ENCODE measurements at places on chromosomes 11 and 22.

DNA sequence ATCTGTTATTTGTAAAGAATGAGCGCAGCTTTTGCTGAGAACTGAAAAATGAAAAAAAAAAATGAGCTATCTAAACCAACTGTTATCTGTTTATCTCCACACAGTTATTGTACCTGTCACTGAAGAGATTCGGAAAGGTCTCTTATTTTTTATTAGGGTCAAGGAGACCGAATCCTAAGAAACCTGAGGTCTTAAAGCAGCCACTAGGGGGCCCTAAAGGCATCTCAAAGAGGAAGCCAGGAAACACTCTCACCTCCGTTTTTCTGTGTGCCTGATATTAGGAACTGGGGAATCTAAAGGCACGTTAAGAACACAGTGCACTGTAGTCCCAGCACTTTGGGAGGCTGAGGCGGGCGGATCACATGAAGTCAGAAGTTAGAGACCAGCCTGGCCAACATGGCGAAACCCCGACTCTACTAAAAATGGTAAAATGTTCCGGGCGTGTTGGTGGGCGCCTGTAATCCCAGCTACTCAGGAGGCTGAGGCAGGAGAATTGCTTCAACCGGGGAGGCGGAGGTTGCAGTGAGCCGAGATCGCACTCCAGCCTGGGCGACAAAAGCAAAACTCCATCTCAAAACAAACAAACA, 3.5 kb upstream of the LARGE1 start:
- peak; percentile 32 for DNase-seq

- no peak for DNase-seq
Observed at GRCh38 chr11:45663486-45664375, 1.7 kb downstream of the CHST1 start.

GRCh38 chr11:111331711-111332479, 33.5 kb downstream of the POU2AF3 start:
- no peak for DNase-seq

- DNase-seq, result no peak
Observed at GRCh38 chr22:17905445-17905844, 118.9 kb downstream of the MICAL3 start.

GRCh38 chr11:5624489-5625279, at the start of gene TRIM34:
TSS of gene TRIM34 (plus strand) at chr11:5625001. CDS start at chr11:5632332, 7,331 bp downstream.
- DNase-seq, result no peak

GRCh38 chr11:33515347-33515746, 185.3 kb downstream of the C11orf91 start:
- no peak for DNase-seq

DNA sequence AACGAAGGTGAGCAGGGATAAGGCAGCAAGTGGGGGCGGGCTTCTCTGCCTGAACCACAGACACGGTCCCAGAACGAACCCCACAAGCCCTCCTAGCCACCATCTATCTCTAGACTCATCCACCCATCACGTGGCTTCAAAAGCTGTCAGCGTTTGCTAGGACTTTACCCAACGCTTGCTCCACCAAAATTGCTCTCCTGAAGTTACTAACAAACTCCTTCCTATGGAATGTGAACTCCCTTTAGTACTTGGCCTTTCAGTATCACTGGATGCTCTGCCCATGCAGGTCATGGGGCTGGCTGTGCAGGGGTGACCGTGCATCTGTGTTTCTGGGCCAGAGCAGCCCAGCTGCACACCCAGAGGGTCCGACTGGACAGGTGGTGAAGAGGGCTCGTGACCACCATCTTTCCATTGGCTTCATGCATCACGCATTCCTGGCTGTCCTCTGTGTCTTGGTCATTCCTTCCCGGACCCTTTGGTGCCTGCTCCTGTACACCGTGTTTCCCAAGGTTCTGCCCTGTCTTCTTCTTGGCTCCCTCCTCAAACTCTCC, 85.1 kb downstream of the MYO7A start:
- DNase-seq, result no peak

DNA sequence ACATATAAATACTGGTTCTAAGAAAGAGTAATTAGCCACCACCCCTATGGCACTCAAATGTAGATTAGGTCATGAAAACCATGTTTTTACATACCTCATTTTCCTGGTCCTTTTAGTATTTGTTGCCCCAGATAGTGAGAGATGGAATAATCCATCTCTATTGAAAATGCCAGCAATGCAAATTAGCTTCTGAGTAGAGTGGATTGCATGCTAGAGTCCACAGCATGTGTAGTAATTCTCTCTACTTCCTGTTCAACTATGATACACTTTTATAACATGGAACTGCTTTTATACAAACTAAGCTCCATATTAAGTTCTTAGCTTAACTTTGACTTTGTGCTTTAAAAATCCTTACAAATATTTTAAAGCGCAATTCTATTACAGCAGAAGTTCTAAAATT, 73.2 kb downstream of the TRPC6 start:
- no peak for DNase-seq

GRCh38 chr22:29023172-29023796, 38.3 kb downstream of the C22orf31 start:
- no peak for DNase-seq

GRCh38 chr11:65776710-65777141, 4.0 kb downstream of the AP5B1 start:
- no peak for DNase-seq

GRCh38 chr11:106581399-106581798, 436.9 kb downstream of the GUCY1A2 start:
- no peak for DNase-seq

DNA sequence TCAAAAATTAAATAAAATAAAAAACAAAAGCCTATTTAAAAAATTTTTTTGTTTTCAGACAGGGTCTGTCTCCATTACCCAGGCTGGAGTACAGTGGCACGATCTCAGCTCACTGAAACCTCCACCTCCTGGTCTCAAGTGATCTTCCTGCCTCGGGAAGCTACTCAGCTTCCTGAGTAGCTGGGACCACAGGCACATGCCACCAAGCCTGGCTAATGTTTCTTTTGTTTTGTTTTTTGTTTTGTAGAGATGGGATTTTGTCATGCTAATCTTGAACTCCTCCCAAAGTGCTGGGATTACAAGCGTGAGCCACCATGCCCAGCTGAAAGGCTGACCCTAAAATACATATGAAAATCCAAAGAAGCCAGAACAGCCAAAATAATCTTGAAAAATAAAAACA, 20.4 kb upstream of the L3MBTL2 start:
- no peak for DNase-seq

DNA sequence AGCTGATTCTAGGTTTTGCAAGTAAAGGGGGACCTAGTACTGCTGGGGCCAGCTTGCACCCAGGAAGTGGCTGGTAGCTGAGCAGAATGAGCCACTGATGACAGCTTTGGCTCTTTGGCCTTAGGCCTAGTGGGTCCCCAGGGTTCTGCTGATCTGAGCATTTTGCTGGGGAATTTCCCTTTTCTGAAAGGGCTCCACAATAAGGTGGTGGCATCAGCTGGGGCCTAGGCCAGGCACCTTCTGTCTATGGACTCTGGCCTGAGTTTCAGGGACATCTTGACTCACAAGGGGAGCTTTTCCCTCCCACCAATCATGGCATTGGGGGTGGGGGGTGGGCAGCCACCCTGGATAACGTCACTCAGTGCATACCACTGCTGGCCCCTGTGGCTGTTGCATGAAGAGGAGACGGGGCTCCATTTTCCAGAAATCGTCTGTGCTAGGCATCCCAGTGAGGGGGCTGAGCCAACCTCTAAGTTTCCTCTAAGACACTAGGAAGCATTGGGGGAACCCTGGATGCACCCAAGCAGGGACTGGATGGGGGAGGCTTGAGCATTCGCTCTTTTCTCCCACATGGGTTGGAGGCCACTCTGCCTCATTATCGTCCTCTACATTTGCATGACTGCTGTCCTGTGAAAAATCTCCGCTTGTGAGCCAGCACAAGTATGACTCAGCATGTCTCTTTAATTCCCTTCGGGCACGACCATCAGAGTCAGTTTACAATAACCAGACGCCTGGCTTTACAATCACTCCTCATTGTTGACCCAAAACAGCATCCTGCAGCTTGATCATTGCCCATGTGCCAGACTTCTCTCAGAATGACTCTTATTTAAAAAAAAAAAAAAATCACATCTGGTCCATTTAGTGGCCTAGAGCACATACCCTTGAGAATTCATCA, 145.0 kb upstream of the THY1 start:
- DNase-seq, result no peak

- no peak for DNase-seq
Observed at GRCh38 chr11:119192111-119192510, 6.8 kb downstream of the NHERF4 start.
